ENCODE measurements at places on chromosomes 7 and 10.

DNA sequence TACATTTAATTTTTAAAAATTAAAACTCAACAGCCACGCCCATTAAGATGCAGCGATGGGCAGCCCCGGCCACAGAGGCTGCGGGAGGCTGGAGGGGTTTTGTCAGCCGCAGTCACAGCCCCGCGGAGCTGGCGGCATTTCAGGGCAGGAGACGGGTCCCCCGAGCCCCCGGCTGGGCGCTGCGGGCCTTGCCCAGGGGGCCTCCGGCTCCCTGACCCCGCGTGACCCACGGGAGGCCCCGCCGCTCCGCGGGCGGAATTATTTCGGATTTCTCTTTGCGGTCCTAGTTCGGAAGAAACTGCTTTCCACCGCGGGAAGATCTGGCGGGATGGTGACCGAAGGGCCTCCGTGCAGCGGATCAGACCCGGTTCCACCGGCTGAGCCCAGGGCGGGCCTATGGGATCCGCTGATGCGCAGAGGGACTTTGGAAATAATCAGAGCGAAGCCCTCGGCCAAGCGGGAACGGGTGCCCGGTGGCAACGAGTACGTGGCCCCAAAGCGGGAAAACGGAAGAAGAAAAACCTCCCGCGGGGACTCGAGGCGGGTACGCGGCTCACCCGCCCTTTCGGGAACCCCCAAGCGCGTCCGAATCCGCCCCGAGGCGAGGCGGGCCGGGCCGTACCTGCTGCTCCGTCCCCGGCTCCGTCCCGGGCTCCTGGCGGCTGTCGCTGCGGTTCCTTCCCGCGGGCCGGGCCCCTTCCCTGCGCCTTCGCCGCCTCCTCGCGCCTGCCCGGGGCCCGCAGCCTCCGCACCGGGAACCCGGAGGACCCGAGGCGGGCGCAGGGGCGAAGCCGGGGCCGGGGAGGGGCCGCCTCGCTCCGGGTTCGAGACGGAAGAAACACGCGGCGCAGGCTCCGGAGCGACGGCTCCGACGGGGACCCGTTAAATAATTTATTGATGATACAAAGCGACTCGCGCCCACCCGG is 1.7 kb downstream of the NKX6-2 start:
- no peak for DNase-seq

- DNase-seq, result no peak
Observed at GRCh38 chr10:63522277-63522687, 1.1 kb downstream of the REEP3 start.

GRCh38 chr7:157301610-157302120 is 35.1 kb upstream of the DNAJB6 start:
- no peak for DNase-seq

DNA sequence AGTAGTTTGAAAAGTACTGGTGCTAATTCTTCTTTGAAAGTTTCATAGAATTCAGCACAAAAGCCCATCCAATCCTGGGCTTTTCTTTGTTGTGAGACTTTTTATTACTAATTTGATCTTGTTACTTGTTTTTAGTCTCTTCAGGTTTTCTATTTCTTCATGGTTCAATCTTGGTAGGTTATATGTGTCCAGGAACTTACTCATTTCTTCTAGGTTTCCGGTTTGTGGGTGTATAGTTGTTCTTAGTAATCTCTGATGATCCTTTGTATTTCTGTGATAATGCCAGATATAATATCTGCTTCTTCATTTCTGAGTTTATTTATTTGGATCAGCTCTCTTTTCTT is 147.5 kb downstream of the RTKN2 start:
- DNase-seq, result no peak

- DNase-seq, result no peak
Observed at GRCh38 chr10:104546756-104547155, 94.3 kb upstream of the SORCS3 start.

DNA sequence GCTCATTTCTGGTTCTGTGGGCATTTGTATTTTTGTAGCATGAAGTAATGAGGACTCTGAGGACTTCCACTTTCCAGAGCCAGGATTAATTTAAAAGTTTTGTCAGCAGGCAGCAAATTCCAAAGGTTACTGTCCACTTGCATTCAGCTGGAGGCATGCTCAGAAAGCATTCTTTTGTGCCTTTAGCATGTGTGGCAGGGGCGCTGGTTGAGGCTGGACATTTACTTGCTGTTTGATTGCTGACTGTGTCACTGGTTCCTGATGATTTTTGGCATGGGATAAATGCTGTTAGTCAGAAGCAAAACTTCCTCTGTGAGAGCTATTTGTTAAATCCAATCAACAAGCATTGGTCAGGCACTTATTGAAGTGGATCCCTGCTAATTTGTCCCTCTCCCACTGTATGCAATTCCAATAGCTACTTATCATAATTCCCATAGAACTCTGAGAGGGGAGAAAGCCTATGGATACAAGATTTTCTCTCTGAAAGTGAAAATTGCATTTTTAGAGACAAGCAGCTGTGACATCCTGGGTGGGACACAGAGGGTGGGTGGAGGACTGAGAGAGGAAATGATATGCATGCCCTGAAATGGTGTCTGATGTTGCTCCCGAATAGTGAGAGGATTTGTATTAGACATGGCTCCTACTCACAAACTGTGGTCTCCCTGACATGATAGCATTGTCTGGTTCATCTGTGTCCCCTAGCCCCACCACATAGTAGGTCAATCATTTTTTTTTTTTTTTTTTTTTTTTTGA is 161.2 kb upstream of the WDR11 start:
- no peak for DNase-seq

GRCh38 chr7:95471071-95471470 is 14.7 kb upstream of the ASB4 start:
- no peak for DNase-seq

- DNase-seq, result peak; percentile 3
Observed at GRCh38 chr10:121734589-121735045, 136.4 kb upstream of the FGFR2 start.

DNA sequence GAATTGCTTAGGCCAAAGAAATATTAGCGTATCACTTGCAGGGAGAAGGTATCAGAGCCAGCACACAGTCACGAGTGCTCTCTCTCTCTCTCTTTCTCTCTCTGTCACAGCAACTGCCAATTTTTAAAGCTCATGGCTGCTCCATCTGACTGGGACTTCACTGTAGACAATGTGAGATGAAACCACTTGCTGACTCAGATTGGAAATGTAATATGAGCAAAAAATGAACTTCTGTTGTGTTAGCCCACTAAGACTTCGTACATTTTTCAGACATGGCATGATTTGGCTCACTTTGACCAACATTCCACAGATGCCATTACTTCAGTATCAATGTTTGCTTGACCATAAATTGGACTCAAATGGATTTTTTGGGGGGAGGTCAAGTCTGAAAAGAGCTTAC is 68.1 kb downstream of the DGKB start:
- peak; percentile 77 for DNase-seq

DNA sequence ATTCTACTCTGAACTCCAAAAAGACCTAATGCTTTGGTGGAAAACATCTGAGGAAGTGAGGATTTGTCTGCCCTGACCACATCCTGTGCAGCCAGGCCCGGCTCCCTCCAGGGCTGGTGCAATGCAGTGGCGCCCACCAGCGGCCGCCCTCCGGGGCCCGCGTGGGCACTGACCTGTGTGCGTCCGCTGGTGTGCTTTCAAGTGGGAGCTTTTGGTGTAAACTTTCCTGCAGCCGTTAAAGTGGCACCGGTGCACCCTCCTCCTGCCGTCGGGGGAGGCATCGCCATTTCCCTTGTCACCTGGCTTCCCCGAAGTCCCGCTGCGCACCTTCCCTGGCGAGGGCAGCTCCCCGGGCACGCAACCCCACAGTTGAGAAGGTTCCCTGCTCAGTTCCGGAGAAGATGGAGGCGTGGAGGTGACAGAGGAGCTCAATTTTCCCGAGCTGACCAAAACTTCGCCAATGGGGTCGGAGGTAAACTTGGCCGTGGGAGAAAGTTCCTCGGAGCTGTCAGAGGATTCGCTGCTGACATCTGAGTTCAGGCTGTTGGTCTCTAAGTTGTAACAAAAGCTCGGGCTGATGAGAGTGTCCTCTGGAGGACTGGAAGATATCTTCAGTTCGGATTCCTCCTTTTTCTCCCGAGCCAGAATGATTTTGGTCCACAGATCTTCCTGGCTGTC is 3.4 kb downstream of the KLF6 start:
- DNase-seq, result no peak

DNA sequence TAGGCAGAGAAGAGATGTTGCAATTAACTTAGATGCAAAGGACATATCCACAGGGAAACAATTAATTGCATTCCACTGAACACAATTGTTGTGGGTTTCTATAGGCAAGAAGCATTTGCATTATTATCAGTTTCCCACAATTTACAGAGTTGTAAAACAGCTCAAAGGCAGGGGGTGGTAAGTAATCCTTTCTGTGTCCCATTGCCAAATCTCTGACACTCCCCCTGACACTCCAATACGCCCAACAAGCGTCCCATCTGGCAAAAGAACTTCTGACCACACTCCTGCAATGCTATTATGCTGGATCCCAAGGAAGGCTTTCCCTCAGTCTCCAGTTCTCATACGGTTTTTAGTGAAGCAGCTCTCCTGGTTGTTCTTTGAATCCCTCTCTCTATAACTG is 179.8 kb downstream of the CXCL12 start:
- no peak for DNase-seq

DNA sequence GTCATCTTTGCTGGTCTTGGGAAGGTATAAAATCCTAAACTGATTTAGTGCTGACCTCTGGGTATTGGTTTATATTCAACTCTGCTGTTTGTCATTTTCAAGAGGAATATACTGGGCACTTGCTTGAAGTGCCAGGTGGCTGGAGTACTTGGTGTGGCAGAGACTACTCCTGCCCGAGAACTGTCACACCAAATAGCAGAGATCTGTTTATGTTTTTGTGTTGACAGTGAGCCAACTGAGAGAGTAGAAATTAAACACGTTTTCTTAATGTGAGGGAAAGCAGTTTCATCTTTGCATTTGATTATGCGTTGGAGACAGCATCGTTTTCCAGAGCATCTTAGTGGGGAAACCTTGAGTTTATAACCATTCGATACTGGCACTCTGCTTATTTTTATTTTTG is 174.4 kb downstream of the CDCA7L start:
- DNase-seq, result no peak

GRCh38 chr10:71773221-71773971 is at the start of gene VSIR:
TSS of gene VSIR (minus strand) at chr10:71773520. CDS start at chr10:71773439, 81 bp downstream.
- DNase-seq, result peak; percentile 63

DNA sequence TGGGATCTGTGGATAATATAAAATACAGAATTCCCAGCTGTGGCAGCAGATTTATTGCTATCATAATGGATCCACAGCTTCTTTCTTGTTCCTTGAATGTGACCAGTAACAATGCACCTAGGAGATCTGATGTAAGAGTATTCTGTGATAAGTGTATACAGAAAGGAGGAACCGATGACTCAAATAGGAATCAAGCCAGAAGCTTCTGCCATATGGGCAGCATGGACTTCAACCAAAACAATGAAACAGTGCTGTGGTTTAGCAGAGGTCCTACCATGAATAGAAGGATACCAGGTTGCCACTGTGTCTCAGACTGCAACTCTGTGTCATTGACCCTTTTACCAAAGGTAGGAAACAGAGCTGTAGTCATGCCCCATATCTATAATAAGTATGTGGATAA is 81.8 kb downstream of the PTPRZ1 start:
- peak; percentile 21 for DNase-seq

- DNase-seq, result no peak
Observed at GRCh38 chr10:77887631-77888355, 38.8 kb downstream of the DLG5 start.

GRCh38 chr7:104986628-104987259 is 27.3 kb upstream of the KMT2E start:
- DNase-seq, result no peak

GRCh38 chr7:98864731-98865453 is 4.9 kb downstream of the TMEM130 start:
- DNase-seq, result no peak

GRCh38 chr10:62068464-62068863 is 167.0 kb downstream of the ARID5B start:
- no peak for DNase-seq

GRCh38 chr7:151493083-151493482 is 26.6 kb downstream of the RHEB start:
- DNase-seq, result no peak

DNA sequence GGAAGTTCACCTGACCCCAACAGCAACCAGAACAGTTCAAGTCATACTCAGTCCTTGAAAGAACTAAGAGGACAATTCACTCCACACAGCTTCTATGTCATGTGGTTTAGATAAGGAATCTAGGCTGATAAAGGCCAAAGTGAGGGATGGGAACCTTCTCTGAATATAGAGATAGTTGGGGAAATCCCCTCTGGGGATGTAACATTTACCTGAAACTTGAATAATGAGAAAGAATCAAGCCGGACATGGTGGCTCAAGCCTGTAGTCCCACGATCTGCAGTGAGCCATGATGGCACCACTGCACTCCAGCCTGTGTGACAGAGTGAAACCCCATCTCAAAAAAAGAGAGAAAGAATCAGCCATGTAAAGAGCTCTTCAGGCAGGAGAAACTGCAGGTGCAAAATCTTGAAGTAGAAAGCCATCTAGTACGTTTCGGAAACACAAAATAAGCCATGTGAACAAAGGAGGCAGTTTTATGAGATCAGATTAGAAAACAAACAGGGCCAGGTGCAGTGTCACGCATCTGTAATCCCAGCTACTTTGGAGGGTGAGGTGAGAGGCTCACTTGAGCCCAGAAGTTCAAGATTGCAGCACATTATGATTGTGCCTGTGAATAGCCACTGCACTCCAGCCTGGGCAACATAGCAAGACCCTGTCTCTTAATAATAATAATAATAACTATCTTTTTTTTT is 4.5 kb upstream of the DNMBP start:
- no peak for DNase-seq

GRCh38 chr7:22723181-22723601 is 3.8 kb upstream of the IL6 start:
- DNase-seq, result no peak

GRCh38 chr7:24917510-24918239 is 62.3 kb downstream of the OSBPL3 start:
- peak; percentile 57 for DNase-seq

GRCh38 chr10:110529596-110530011 is 31.9 kb downstream of the DUSP5 start:
- DNase-seq, result no peak

- no peak for DNase-seq
Observed at GRCh38 chr10:17203416-17203815, 1.9 kb upstream of the TRDMT1 start.

- DNase-seq, result no peak
Observed at GRCh38 chr7:25075459-25075858, 49.6 kb downstream of the CYCS start.

- peak; percentile 40 for DNase-seq
Observed at GRCh38 chr10:69801434-69802315, at the start of gene COL13A1. TSS of gene COL13A1 (plus strand) at chr10:69801906. CDS start at chr10:69802424, 518 bp downstream.

DNA sequence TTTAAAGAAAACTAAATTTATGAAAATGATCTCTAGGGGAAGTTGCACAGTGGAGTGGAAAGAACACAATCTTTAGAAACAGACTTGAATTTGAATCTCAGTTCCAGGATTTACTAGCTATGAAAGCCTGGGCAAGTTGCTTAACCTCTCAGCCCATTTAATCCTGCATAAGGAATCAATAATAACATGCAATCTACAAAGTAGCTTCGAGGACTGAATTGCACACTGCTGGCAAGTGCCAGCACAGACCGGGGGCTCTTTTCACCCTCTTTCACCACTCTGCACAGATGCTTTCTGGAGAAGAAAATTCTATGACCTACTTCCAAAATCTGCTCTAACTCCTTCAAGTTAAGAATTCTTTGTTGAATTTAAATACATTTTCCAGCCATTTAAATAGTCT is 63.4 kb upstream of the ANK3 start:
- no peak for DNase-seq

- no peak for DNase-seq
Observed at GRCh38 chr7:137657476-137658189, 189.1 kb downstream of the DGKI start.

Data from stromal cell of bone marrow (primary cell).